ENCODE measurements at places on chromosomes 7 and 10.

- DNase-seq, result no peak
Measured at GRCh38 chr7:45638916-45639315, 64.7 kb downstream of the ADCY1 start.

DNA sequence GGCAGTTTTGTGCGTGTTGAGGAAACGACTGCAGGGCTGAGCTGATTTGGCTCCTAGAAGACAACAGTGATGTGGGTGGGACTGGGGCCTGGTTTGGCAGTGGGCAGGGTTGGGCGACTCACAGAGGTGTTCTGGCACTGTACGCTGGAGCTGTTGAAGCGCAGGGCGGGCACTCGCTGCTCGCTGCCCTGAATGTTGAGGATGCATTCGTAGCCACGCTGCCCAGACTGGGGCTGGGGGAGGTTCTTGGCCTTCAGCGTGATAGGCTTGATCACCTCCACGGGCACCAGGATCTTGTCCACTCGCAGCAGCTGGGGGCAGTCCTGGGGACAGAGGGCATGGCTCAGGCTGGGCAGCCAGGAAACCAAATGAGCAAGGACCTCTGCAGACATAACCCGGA, 365.4 kb downstream of the PLXNA4 start:
- DNase-seq, result no peak

DNA sequence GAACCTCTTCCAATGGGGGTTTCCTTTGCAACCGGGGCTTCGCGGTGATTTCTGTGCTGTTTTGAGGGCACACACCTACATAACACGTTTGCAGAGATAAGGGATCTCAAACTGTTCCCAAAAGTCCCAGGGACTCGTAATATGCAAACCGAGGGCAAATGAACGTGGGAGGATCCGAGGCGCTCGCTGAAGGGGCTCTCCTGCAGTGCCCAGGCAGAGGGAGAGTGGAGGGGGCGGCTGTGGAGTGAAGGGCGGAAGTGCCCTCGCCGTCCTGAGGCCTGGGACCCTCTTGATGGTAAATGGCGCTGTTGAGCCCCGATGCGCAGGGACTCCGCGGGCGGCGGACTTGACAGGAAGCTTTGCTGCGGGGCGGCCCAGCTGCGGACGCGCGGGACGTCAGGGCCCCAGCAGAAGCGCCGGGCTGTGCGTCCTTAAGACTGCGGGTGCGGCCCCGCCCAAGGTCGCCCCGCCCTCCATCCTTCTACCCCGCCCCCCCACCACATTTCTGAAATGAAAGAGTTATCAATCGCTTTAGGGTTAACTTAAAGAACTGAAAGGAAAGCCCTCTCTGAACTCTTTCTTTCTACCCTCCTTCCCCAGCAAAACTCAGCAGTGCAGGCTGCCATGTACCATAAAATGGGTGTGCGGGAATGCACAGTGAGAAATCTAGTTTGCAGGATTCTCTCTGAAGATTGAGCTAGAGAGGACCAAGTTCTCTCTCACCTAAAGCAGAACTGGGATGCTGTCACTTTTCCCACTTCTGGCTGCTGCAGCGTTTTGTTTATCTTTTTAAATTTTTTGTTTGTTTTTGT, 151.8 kb upstream of the YAE1 start:
- DNase-seq, result peak; percentile 21

- no peak for DNase-seq
Measured at GRCh38 chr7:129514683-129515082, 12.4 kb downstream of the SMKR1 start.

DNA sequence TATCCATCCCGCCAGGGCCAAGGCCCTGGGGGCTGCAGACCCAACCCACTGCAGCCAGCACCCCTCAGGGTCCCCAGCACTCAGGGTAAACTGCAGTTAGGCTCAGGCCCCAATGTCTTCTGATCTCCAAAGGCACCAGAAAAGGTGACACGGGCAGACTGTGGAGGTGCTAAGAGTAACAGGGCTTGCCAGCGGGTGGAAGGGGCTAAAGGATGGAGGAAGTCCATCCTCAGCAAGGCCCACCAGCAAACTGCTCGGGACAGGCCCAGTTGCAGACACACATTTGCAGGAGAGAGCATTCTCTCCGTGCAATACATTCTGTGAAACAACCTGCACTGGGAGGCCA, 95.6 kb upstream of the DDC start:
- DNase-seq, result no peak

Data from stimulated activated naive CD4-positive, alpha-beta T cell (primary cell).